Stimulated activated CD8-positive, alpha-beta memory T cell treated with anti-CD3 and anti-CD28 coated beads, Interleukin-15, amount 100 ng/mL, for 48 hours (primary cell): ENCODE measurements at places on chromosomes 7 and 10.

DNA sequence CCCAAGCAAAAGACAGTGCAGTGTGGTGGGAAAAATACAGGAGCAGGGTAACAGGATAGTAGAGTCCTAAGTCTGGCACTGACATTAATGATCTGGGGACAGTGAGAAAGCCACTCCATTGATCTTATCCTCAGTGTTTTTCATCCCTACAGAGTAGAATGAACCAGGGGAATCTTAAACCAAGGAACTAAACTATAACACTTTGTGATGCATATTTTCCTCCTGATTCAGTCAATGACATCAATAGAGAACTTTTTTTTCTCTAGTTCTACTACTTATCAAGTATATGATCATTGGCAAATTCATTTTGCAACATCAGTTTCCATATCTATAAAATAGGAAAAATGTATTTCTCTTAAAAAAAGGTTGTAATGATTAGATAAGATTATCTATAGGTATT, 151.1 kb downstream of the TMEM26 start:
- no peak for DNase-seq

DNA sequence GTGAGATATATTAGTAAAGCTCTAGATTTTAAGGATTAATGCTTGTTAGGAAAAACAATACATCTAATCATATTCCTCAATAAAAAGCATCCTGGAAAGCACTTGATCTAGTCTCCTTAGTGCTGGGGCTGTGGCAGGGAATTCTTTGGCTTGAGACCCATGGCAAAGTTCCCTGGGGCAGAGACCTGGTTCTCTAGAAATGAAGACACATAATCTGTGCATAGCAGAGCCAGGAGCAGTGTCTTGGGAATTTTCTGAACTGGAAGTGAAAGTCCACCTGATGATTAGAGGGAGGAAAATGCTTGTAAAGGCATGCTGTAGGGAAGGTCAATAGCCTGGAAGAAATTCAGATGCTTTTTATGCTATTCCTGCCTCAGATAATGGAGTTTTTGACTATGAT, 247.4 kb downstream of the CDK14 start:
- DNase-seq, result no peak

- DNase-seq, result no peak
These were observed 53.4 kb downstream of the CFAP58 start for GRCh38 chr10:104406715-104407650.

GRCh38 chr7:100585511-100586265, at the start of gene LRCH4:
Gene LRCH4 (minus strand): TSS chr7:100586129. CDS start chr7:100586100, 29 bp downstream.
- DNase-seq, result peak; percentile 27

- no peak for DNase-seq
These were observed 109.4 kb downstream of the PPP1R17 start for GRCh38 chr7:31796375-31796774.

GRCh38 chr7:106203473-106203872, 81.3 kb downstream of the NAMPT start:
- DNase-seq, result no peak

- DNase-seq, result no peak
These were observed 12.4 kb upstream of the DDC start for GRCh38 chr7:50577569-50577968.

DNA sequence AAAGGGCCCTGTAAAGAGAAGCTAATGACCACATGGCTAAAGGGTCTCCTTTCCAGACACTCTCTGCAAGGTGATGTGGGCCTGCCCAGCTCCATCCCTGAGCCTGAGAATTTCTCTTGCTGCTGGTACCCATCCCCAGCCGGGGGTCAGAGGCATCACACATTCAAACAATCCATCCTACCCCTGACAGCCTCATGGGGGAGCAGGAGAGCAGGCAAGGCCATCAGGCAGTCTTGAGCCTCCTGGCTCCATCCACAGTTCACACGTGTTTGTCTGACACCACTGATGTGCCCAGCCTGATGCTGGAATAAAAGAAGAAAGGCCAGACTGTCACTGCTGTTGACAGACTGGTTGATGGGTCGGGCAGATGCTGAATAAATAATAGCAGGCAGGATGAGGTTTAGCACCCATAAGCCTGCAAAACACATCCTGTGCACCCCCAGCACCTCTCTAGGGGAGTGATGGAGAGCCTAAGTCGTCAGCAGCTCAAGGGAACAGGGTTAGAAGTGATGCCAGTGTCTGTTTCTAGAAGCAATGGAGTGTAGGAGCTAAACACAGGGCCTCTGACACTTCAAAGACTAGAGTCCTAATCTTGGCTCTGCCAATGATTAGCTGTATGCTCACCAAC, 43.5 kb downstream of the TLL2 start:
- DNase-seq, result peak; percentile 11
